Fibroblast of mammary gland (primary cell): ENCODE measurements at places on chromosomes 16 and 17.

- peak; percentile 60 for DNase-seq
Measured at GRCh38 chr17:30093463-30094147, 23.0 kb upstream of the NSRP1 start.

DNA sequence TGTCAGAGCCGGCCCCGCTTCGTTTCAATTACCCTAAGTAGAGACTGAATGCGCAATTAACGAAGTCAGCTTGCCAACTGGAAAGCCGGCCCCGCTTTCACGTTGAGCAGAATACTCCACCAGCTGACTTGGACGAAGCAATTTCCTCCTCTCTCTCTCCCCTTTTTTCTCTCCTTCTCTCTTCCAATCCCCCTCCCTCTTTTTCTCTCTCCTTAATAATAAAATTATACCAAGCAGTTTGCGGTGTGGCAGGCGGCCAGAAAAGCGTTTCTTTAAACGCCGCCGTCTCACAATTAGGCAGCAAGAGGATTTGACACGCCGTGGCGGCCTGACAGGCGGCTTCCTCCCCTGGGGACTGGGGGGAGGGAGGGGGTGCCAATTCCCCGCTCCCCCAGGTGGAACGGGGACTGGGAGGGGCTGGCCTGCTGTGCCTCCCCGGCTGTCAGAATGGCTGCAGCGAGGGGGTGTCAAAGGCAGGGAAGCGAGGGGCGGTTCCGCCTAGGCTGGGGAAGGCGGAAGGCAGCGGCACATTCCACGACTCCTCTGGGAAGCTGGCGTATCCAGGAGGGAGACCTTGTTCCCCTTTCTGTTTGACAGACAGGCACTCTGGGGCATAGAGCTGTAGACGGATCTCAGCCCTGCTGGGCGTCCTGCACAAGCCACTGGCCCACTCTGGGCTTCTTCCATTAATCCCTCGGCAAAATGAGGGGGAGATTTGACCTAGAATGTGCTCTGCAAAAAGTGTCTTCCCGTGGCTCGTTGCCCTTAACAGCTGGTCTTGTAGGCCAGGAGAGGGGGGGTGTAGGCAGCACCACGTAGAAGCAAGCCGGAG is 52.7 kb downstream of the SREBF1 start:
- DNase-seq: peak; percentile 40

GRCh38 chr16:53428681-53429080 is 5.6 kb upstream of the RBL2 start:
- DNase-seq: no peak

DNA sequence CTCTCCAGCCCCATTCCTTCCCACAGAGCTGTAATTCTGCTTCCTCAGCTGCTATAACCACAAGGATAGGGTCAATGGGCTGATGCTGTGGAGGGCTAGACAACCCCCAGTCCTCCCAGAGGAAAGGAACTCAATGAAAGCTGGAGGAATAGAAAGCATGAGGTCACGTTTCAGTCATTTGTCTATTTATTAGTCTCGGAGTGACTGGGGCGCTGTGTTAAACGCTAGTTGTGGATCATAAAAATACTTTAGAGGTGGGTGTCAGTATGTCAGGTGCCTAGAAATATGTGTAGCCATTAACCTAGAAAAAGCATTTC is 787 bp upstream of the CCL3L1 start:
- no peak for DNase-seq

DNA sequence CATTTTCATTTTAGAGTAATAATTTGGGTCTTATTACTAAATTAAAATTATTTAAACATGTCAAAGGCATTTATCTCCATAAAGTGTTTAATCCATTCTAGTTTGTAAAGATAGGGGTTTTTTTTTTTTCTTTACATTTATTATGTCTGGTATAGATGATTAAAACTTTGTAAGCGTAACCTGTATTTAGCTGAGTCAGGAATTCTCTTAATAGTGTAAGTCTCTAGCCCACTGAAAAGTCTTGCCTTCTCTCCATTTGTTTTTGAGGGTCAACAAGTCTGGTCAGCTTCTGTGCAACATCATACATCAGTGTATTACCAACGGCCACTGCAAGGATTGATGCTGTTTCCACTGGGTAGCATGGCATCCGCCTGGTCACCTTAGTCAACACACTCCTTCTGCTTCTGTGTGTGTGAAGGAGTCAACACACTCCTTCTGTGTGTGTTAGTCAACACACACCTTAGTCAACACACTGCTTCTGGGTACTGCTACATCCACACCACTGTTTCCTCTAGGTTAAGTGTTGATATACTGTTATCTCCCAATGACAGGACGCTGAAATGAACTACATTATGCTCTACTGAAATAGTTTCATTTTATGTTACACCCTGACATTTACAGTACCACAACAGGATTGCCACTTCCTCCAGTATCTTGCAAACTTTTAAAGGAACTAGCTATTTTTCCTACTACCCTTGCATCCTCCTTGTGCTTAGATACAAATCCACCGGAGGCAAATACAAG is 37.3 kb upstream of the VWA3A start:
- DNase-seq: no peak

- DNase-seq: no peak
Measured at GRCh38 chr17:72357764-72358365, 237.0 kb downstream of the SOX9 start.

GRCh38 chr16:25198021-25198420 is 18.7 kb upstream of the AQP8 start:
- DNase-seq: peak; percentile 32

DNA sequence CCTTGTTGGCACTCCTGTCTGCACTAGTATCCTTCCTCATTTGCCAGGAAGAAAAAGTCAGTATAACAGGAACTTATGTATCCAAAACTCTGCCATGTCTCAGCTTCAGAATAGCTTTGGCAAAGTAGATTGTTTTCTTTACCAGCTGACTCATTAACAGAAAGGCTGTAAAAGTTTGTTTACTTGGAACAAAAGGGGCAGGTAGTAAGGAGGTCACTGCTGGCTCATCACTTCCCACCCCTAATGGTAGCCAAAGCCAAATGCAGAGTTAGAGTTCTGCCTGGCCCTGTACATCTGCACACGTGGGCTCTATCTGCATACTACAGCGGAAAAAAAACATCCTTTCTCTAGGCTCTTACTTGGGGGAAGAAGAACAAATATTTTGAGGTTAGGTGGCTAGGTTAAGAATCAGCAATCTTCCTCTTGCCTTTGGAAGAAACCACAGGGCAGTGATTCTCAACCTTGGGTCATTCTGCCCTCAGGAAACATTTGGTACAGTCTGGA is 90.9 kb upstream of the BCAR1 start:
- peak; percentile 89 for DNase-seq

DNA sequence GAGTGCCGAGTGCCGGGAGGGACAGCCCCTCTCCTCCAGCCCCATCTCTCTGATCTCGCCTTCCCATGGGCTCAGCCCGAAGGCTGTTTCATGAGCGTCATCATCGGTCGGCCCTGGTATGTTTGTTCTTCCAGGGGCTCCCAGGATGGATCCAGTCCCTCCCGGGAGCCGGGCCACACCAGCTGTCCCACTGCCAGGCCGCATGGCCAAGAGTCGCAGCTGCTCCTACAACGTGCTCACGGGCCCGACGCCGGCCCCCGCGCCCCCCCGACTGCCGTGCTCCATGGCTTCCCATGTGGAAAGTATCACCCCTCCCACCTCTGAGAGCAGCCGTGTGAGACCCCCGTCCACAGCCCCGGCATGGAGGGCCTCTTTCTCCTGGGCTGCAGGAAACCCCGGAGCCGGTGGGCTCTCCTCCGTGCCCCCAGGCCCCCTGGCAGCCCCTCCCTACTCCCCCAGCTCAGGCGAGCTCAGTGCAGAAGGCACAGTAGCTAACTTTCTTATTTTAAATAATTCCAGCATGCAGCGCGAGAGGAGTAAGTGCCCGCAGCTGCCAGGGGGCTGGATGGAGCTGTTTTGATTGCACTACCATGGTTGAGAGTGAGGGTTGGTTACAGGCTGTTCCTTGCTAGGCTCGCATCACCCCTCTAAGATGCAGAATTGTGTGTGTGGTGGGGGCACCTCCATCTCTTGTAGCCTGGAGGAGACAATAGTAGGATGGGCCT is 26.6 kb upstream of the GSE1 start:
- DNase-seq: peak; percentile 50

GRCh38 chr17:81549031-81549557 is 3.1 kb downstream of the FAAP100 start:
- DNase-seq: no peak

- DNase-seq: no peak
Measured at GRCh38 chr17:49387498-49388289, 25.6 kb upstream of the ZNF652 start.

DNA sequence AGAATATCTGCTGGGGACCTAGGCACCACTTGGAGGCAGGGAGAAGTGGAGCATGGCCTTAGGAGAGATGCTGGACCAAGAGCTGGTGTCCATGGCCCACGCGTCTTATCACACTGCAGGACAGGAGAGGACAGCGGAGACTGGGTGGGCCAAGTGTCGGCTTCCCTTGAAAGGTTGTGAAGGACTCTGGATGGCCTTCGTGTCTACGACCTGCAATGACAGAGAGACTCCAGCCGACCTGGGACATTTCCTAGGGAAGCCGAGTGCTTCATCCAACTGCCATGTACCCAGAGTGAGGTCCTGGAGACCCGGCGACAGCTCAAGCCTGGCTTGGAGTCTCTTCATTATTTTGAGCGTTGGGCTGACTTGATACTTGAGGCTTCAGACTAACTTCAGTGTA is 20.5 kb downstream of the C1QTNF1 start:
- no peak for DNase-seq

DNA sequence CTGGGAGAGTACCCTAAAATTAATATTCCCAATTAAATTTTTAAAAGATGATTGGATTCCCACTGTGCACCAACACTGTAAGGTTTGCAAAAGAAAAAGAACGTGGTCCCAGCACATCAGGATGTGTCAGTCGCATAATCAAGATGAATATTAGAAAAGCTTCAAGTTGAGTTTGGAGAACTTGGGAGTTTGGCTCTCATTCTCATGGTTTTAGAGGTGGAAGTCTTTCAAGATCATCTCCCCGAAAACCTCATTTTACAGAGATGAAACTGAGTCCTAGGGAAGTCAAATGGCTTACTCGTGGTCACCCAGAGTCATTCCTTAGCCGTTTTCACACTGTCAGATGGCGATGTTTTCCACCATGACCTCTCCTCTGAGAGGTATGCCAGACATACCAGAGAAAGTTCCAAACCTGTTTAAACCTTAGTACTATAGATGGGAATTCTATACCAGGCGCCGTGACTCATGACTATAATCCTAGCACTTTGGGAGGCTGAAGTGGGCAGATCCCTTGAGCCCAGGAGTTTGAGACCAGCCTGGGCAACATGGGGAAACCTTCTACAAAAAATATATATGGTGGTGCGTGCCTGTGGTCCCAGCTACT is 1.2 kb downstream of the SEC14L1 start:
- DNase-seq: no peak

DNA sequence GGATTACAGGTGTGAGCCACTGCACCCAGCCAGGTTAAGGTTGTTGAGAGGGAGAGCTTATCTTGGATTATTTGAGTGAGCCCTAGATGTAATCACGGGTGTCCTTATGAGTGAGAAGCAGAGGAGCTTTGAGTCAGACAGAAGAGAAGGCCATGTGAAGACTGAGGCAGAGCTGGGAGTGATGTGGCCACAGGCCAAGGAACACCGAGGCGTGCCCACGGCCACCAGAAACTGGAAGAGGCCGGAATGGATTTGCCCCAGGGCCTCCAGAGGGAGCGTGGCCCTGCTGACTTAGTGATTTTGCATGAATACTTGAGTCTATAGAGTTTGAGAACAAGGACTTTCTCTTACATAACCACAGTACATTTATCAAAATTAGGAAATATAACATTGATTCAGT is 137.7 kb downstream of the RPTOR start:
- no peak for DNase-seq

GRCh38 chr17:40326014-40326831 is 17.2 kb downstream of the RARA start:
- DNase-seq: no peak

- no peak for DNase-seq
Measured at GRCh38 chr16:85423631-85424030, 189.5 kb upstream of the GSE1 start.

- DNase-seq: peak; percentile 23
Measured at GRCh38 chr17:39364236-39365025, 37.0 kb downstream of the FBXL20 start.

GRCh38 chr16:76749780-76750375 is 441.1 kb upstream of the MON1B start:
- DNase-seq: no peak

DNA sequence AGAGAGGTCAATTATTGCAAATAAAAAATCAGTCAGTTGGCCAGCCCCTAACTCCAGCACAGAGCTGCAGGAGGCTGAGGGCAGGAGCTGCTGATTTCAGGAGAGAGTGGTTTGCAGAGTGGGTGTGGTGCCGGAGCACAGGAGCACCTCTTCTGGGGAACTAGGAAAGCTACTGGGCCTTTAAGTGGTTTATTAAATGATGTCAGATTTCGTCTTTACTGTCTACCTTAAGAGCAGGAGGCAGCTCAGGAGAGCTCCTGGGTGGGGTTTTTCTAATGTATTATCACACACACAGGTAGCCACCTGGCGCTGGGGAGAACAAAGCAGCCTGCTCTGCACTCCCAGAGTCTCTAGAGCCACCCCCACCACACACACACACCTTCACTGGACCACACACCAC is 11.5 kb upstream of the HAS3 start:
- DNase-seq: no peak

- DNase-seq: no peak
Measured at GRCh38 chr17:54983260-54983659, 14.7 kb downstream of the STXBP4 start.

DNA sequence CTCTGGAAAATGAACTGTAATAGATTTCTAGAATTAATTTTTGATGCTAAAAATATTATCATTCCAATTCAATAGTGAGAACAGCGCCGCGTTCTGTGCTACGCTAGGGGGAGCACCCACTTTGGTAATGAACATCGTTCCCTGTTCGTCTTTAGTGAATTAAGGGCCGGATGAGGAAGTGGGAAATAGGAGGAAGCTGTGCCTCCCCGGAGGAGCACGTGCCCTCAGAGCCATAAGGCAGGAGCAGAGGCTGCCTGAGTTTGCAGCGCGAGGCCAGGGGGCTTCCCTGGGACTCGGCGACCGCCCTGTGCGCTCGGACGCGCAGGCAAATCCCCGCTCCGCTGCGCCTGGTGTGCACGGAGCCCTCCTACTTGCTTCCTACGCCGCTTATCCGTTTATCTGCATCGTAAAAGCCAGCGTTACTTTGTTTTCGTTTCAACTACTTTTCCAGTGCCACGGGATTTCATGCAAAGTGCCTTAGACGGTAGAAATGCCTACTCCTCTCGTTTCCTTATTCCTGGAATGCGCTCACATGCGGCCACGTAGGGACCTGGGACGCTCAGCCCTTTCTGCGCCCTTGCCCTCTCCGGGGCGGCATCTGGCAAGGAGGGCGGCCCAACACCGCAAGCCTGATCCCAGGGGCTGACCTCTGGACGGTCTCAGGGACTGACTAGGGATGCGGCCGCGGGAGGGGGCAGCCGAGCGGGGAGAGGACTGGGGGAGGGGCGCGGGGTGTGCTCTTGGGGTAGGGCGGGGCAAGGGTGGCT is 76.4 kb downstream of the KCNJ12 start:
- peak; percentile 84 for DNase-seq
